ENCODE measurements at places on chromosomes 2 and 18. TPM values are rescaled to one million over a fixed set of nuclear protein-coding genes. Genes with fewer than 3 reads are reported as not detected.

The TGIF1 gene
- 149 TPM for total RNA-seq

The CAPG gene
- total RNA-seq, result 117 TPM

The CAVIN2 gene
- 13.1 TPM for total RNA-seq

The PTPRN gene
- 1.2 TPM for total RNA-seq

The ALPG gene
- total RNA-seq, result 0.22 TPM

The POLR1B gene
- 25.7 TPM for total RNA-seq

The RAD51AP2 gene
- total RNA-seq, result not detected

The GYPC gene
- total RNA-seq, result not detected

The IL18R1 gene
- 0.80 TPM for total RNA-seq

The ARHGEF33 gene
- 0.10 TPM for total RNA-seq

The ACMSD gene
- total RNA-seq, result not detected

The PLGLB2 gene
- 0.16 TPM for total RNA-seq

The RGPD8 gene
- total RNA-seq, result 4.4 TPM

The GALNT5 gene
- 2.1 TPM for total RNA-seq

The PCARE gene
- total RNA-seq, result not detected

The CREG2 gene
- total RNA-seq, result 10.0 TPM

The RNPEPL1 gene
- 39.4 TPM for total RNA-seq

The ADGRF3 gene
- total RNA-seq, result not detected

The LYG2 gene
- total RNA-seq, result 0.17 TPM

The DCDC2C gene
- 0.54 TPM for total RNA-seq

The NGEF gene
- 16.5 TPM for total RNA-seq

The SERPINB4 gene
- not detected for total RNA-seq

The ZBTB7C gene
- 0.05 TPM for total RNA-seq

The RGPD4 gene
- total RNA-seq, result 0.08 TPM

The INPP5D gene
- total RNA-seq, result 0.51 TPM

The DSEL gene
- 0.29 TPM for total RNA-seq

The CFAP53 gene
- 0.13 TPM for total RNA-seq

All from A549 treated with RU486 at 1 μM for 4 hours (cell line).